ENCODE measurements at places on chromosomes 12 and 14.
A peak's percentile ranks its signal among the peaks of the same experiment; 100 is the strongest.

GRCh38 chr14:53570411-53571387, 385.9 kb downstream of the BMP4 start:
- no peak for DNase-seq

- DNase-seq = no peak
These were observed 4.0 kb downstream of the LRP1-AS start for GRCh38 chr12:57143454-57143853.

GRCh38 chr12:27343255-27344000, 10.8 kb downstream of the BMAL2 start:
- no peak for DNase-seq

GRCh38 chr14:79483477-79484388, 727.6 kb downstream of the DIO2 start:
- DNase-seq = no peak

- no peak for DNase-seq
These were observed 1.6 kb downstream of the CRIP2 start for GRCh38 chr14:105476097-105476830.

- DNase-seq = no peak
These were observed 12.7 kb downstream of the CSRP2 start for GRCh38 chr12:76866151-76866567.

- DNase-seq = no peak
These were observed 23.2 kb upstream of the MEG3 start for GRCh38 chr14:100802766-100803165.

DNA sequence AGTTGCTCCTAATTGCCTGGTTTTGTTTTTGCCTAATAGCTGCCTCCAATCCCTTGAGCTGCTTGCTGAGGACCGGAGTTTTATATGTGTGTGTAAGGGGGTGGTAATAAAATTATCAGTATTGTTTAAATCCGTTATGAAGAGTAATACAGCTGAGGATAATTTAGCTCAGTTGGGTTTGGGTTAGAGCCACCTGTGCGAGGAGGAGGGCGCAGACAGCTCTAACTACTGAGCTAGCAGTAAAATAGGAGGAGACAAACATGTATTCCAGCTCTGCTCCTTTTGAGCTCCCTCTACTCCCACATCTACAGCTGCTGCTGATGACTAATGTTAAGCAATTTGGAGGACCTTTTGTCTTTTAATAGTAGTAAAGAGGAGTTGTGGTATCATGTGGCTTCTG, 61.5 kb downstream of the SPATS2 start:
- DNase-seq = no peak

DNA sequence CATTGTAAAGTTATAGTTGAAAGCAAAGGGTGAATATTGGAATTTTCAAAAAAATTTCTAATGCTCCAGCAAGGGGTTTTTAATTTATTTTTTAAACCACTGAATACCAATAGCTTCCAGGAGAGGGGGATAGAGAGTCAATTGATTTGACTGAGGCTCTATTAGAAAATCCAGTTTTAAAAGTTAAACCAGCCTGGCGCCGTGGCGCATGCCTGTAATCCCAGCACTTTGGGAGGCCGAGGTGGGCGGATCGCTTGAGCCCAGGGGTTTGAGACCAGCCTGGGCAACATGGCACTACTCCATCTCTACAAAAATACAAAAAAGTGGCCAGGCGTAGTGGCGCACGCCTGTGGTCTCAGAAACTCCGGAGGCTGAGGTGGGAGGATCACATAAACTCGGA, 150.1 kb downstream of the SLC38A4 start:
- DNase-seq = peak; percentile 59

DNA sequence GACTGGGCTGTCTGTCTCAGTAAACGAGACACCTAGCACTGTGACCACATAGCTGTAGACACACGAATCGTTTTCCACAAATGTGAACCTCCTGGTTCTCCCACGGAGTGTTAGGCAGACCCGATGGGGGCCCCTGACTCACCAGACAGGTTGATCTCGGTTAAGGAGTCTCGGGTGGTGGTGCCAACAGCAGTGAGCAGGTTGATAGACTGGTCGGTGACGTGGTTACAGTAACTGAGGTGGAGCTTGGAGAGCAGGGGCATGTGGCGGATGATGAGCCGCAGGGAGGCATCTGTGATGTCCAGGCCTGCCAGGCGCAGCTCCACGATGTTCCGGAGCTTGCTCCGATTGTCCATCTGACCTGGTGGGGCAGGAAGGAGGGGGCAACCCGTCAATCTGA, 39.8 kb downstream of the RNF34 start:
- DNase-seq = no peak

GRCh38 chr14:104883681-104884361, 18.8 kb downstream of the CEP170B start:
- no peak for DNase-seq

GRCh38 chr12:57006809-57007475, 596 bp upstream of the ZBTB39 start:
- DNase-seq = peak; percentile 27

- no peak for DNase-seq
These were observed 59.5 kb downstream of the DHRS2 start for GRCh38 chr14:23695664-23695999.

GRCh38 chr12:50518090-50518489, 13.3 kb downstream of the DIP2B start:
- no peak for DNase-seq

- DNase-seq = no peak
These were observed 18.2 kb upstream of the PPFIBP1 start for GRCh38 chr12:27505761-27506160.

DNA sequence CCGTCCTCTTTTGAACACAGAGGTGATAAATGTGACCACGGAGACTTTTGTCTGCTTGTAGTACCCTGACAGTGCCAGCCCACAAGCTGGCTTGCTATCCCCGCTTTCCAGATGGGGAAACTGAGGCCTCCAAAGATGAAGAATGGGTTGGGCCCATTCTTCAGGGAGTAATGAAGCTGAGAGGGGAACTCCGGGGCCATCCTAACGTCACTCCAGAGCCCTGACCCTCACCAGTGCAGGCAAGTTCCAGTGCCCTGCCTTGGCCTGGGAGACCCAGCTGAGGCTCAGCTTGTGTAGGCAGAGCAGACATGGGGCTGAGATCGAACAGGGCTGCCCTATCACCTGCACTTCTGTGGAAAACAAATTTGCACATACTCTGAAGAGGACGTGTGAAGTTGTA, 277.1 kb downstream of the DPF3 start:
- no peak for DNase-seq

GRCh38 chr14:56278383-56278782, 160.2 kb downstream of the PELI2 start:
- DNase-seq = no peak

GRCh38 chr12:108833355-108833733, 24.0 kb downstream of the SSH1 start:
- no peak for DNase-seq

- no peak for DNase-seq
These were observed 75.7 kb downstream of the PITPNM2 start for GRCh38 chr12:123075087-123075645.

GRCh38 chr12:46458500-46459102, 86.0 kb upstream of the SLC38A2 start:
- no peak for DNase-seq

DNA sequence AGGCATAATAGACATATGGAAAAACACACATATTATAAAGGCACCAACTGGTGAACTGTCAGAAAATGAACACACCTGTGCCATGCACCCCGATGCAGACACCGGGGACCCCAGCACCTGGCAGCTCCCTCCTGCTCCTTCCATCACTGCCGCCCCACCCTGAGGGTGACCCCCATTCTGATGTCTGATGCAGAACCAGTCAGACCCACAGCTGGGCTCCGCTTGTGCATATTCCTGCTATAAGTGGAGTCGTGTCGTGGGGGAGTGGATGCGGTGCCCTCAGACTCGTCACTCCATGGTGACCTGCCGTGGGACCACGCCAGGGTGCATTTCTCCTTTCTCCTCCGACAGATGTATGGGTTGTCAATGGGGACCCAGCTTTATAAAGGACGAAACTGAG, 45.7 kb upstream of the MEG3 start:
- DNase-seq = no peak

DNA sequence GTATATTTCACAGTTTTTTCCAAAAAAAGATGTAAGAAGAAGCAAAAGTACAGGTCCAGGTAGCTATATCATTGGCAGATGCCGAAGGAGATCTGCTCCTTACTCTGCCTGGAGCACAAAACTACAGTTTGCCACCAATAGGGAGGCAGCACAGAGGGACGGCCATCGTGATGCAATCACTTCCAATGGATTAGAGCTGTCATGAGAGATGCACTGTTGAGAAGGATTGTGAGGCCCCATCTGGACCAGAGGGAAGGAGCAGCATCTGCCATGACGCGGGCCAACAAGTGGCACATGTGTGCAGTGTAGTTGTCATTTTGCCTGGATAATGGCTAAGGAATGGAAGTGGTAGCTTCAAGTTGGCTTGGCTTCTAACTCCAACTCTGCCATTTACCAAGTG, 318.8 kb upstream of the FKBP4 start:
- DNase-seq = no peak

DNA sequence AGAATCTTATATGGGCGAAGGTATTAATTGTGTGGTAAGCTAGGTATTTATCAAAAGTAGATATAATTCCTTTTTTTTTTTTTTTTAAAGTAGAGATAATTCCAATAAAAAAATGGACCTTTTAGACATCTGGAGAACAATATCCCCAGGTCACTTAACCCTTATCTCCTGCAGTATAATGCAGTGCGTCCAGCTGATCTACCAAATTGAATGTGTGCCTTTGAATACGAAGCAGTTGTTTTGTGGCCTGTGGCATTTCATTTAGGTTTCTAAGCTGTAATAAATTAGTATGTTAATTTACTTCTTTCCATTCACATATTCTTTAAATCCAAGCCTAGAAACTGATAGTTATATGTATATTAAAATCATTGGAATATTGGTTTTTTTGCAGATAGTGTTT, 3.1 kb downstream of the FUT8 start:
- DNase-seq = no peak

- no peak for DNase-seq
These were observed 37.4 kb downstream of the RASSF8 start for GRCh38 chr12:25995906-25996305.

DNA sequence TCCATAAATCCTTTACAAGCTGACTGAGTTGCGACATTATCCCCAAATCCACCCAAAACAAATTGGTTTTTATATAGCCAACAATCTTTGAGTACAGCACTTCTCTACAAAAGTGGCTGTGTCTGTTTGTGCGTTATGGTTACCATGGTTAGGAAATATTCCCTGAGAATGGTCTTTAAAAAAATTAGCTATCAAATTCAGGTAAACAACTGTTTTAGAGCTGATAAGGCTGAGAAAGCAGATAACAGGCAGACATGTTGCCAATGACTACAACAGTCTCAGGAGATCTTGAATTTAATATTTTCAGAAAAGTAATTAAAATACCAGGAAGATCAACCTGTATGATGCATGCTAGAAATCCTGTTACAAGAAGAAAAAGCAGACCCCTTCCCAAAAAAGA, 248.0 kb downstream of the RASSF9 start:
- no peak for DNase-seq

- DNase-seq = peak; percentile 63
These were observed 1.9 kb downstream of the LRRK2 start for GRCh38 chr12:40226705-40227104.

GRCh38 chr14:36916668-36917067, 255.0 kb downstream of the PAX9 start:
- no peak for DNase-seq

DNA sequence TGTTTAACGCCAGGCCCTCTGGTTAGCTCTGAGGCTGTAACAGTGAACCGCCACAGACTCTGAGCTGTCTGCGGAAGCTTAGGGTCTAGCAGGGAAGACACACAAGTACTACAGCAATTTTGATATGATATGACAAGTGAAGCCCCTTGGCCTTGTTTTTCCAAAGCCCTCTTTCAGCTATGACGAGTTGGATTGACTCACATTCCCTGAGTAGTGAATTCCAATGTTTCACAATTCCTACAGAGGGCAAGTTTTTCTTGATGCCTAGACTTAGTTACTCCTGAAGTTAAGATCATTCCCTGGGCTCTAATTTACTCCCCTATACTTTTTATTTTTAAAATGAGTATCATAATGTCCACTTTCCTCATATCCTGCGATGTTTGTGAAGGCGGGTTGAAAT, 53.3 kb upstream of the CISTR start:
- no peak for DNase-seq

DNA sequence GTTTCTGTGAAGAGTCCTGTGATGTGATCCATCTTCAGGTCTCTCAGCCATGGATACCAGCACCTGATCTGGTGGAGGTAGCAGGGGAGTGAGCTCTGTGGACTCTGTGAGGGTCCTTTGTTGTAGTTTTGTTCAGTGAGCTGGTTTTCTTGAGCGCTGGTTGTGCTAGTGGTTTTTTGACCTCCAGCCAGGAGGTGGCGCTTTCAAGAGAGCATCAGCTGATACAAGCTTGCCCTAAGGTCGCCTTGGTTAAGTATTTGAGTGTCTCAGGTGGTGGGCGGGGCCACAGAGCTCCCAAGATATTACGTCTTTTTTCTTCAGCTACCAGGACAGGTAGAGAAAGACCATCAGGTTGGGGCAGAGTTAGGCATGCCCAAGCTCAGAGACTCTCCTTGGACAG, 139.7 kb downstream of the TTLL5 start:
- no peak for DNase-seq

DNA sequence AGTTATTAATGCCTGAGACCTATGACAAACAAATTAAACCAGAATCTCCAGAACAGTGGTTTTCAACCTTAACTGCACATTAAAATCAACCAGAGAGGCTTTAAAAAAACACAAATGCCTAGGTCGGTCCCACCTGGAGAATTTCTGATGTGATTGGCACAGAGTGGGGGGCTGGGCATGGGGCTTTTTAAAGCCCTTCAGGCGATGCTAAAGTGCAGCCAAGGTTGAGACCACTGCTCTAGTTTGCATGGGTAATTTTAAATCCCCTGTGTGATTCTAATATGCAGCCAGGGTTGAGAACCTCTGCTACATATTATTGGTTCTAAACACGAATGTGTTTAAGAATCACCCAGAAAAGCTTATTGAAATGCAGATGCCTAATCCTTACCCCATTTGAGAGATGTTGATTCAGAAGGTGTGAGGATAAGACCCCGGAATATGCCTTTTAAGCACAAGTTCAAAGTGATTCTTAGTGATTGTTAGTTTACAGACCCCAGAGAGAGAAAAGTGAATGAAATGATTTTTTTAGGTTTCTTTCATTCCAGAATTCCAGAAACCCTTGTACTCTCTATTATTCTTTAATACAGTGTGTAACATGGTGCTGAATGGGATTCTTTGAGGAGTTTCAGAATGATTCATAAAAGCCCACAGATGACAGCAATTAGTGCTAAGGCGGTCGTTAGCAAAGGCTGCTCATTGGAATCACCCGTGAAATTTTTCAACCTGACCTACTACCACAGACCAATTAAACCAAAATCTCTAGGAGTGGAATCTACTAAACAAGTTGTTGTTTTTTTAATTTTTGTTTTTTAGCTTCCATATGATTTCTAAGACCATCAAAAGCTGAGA, 44.9 kb downstream of the LIN7A start:
- DNase-seq = no peak

- no peak for DNase-seq
These were observed 207.6 kb downstream of the DAD1 start for GRCh38 chr14:22381408-22381760.

Measured in sciatic nerve (tissue), 2 donors.